Heart left ventricle (tissue), 16 donors: ENCODE measurements at places on chromosomes 13 and 19. TPM values are rescaled to one million over a fixed set of nuclear protein-coding genes. Genes with fewer than 3 reads are reported as not detected.

CYP4F2 gene
- total RNA-seq: not detected

DNA sequence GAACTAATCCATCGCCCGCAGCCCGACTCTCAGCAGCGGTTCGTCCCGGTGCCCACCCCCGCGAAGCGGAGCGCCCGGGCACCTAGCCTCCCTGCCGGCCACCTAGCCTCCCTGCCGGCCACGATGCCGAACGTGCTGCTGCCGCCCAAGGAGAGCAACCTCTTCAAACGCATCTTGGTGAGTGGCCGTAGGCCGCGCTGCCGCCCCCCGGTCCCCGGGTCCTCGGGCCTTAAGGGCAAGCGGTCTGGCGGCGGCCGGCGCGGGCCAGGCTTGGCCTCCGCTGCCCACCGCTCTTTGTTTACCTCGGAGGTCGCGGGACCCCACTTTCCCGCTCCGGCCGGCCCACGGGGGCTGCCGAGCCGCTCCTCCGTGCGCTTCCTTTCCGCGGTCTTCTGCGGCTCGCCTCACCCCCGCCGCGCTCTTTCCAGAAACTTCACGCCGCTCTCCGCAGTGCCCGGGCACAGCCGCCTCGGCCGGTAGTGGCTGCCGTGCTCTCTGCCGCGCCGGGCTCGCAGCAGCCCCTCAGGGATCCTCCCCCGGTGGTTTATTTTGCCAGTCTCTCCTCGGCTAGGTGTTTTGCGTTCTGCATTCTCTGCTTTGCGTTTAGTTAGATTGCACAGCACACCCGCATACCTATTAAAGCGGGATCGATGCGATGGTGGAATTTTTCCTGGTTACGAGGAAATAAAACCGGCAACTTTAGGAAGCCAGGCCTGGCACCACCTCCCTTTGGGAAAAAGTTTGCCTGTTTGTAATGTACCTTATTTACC lies 524 bp downstream of the NAA16 start:
- no peaks in the 10 kb centered on the region for H3K27me3 ChIP-seq
- H3K4me1 ChIP-seq: peaks cover 12% of the 10 kb centered on the region
- no peaks in the 10 kb centered on the region for H3K36me3 ChIP-seq
- H3K27ac ChIP-seq: peak overlapping the region; percentile 85
- DNase-seq: peak; percentile 38

KLK2 gene
- total RNA-seq: not detected

LRG1 gene
- total RNA-seq: 0.35 TPM

- peak overlapping the region; percentile 83 for H3K27ac ChIP-seq
- DNase-seq: peak; percentile 81
- H3K27me3 ChIP-seq: peaks cover 5% of the 10 kb centered on the region
- H3K36me3 ChIP-seq: peaks cover 9% of the 10 kb centered on the region
- peak overlapping the region; percentile 71 for H3K4me3 ChIP-seq
Observed at GRCh38 chr19:677201-677600, 1.0 kb downstream of the FSTL3 start.

LONP1 gene
- total RNA-seq: 88.6 TPM

DNA sequence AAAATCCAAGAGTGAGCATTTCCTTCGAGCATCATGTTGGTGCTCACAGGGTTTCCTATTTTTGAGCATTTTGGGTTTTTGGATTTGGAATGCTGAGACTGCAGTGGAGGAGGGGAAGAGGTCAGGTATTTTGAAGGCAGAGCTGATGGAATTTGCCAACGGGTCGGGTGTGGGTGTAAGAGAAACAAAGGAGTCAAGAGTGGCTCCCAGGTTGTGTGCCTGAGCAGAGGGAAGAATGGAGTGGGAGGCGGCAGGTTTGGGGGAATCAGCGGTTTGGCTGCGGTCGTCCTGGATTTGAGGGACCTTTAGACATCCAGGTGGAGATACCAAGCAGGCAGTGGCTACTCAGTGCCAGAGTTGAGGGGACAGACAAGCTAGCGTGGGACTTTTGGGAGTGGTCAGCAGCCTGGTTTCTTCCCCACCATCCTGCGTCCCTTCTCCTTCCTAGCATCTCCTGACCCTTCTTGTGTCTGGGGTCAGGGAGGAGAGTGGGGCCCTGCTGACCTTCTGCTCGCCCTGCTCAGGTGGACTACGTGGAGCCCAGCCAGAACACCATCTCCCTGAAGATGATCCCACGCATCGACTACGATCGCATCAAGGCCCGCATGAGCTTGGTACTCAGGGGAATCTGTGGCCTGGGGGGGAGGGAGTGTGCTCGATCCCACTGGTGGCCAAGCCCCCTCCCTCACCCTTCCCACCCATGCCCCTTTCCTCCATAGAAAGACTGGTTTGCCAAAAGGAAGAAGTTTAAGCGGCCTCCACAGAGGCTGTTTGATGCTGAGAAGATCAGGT lies 14.5 kb upstream of the TIMM50 start:
- no peaks in the 10 kb centered on the region for H3K4me1 ChIP-seq
- DNase-seq: no peak

GRCh38 chr13:22107549-22107948 lies 436.7 kb downstream of the FGF9 start:
- H3K36me3 ChIP-seq: no peaks in the 10 kb centered on the region
- no peaks in the 10 kb centered on the region for H3K27me3 ChIP-seq
- no peak overlapping the region for H3K27ac ChIP-seq
- no peak overlapping the region for H3K4me3 ChIP-seq
- H3K4me1 ChIP-seq: no peaks in the 10 kb centered on the region

- no peak overlapping the region for H3K4me3 ChIP-seq
- DNase-seq: no peak
- H3K27me3 ChIP-seq: peaks cover 31% of the 10 kb centered on the region
- H3K4me1 ChIP-seq: no peaks in the 10 kb centered on the region
Observed at GRCh38 chr13:111401755-111402154, 81.3 kb downstream of the TEX29 start.

- no peak overlapping the region for H3K4me3 ChIP-seq
- H3K27me3 ChIP-seq: no peaks in the 10 kb centered on the region
- H3K27ac ChIP-seq: no peak overlapping the region
- no peak for DNase-seq
Observed at GRCh38 chr13:97914540-97914939, 38.9 kb upstream of the IPO5 start.
